Activated CD4-positive, alpha-beta T cell treated with anti-CD3 and anti-CD28 coated beads, Interleukin-2, amount 50 U/mL, for 48 hours (primary cell): ENCODE measurements at places on chromosomes 16 and 17.

DNA sequence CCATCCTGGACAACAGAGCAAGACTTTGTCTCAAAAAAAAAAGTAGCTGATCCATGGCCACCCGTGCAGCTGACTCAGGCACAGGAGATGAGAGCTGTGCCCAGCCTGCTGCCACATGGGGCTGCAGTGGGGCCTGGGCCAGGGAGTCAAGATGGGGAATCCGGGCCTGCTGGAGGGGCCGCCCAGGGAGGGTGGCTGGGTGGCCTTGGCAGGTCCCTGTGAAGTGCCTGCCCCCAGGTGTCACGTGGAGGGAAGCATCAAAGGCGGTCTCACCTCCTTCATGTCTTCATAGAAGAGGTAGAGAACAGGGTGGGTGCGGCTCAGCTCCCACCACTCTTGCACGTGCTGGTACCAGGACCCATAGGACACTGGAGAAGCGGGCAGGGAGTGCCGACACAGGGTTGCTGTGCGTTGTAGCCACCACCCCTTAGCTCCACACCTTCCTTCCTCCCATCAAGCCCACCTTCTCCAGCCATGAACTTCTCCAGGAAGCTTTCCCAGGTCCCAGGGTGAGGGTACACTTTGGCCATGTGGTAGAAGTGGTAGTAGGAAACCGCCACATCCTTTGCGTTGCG lies 3.8 kb downstream of the SULT1A2 start:
- no peak for DNase-seq

DNA sequence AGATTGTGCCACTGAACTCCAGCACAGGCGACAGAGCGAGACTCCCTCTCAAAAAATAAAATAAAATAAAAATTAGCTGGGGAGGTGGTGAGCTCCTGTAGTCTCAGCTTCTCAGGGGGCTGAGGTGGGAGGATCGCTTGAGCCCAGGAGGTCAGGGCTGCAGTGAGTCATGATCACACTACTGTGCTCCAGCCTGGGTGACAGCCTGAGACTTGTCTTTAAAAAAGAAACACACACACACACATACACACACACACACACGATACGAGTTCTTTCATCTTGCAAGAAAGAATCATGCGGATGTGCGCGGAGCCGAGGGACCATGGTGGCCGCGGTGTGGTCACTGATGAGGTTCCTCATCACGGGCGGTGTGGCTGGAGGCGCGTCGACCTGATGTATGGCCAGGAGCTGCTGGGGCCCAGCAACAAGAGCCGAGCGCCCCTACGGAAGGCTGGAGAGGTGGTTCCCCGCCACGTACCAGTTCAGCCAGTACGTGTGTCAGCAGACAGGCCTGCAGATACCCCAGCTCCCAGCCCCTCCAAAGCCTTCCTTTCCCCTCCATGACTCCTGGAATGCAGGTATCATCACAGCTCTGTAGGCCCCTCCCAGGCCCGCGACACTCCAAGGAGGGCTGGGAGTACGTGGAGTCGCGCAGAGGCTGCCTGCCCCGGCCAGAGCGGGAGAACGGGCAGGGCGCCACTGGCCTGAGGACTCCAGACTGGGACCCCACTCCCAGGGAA lies 20.7 kb downstream of the NXN start:
- DNase-seq = no peak

- DNase-seq = no peak
Measured at GRCh38 chr17:41583137-41584127, 3.3 kb downstream of the KRT14 start.

DNA sequence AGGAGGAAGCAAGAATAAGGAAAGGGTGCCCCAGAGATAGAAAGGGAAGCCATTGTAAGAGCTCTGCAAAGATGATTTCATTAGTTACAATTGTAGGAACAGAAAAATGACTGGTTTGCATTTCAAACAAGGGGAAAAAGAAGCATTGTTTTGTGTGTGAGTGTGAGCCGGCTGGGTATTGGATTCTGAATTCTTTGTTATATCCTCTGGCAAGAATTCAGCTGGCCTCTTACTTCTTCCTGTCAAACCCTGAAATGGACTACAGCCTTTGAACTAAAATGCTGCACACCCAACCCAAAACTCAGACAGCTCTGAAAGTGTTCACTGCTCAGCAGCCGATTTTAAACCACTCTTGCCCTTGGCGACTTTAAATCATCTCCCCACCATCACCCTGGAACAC lies 461.3 kb downstream of the PMP22 start:
- no peak for DNase-seq

DNA sequence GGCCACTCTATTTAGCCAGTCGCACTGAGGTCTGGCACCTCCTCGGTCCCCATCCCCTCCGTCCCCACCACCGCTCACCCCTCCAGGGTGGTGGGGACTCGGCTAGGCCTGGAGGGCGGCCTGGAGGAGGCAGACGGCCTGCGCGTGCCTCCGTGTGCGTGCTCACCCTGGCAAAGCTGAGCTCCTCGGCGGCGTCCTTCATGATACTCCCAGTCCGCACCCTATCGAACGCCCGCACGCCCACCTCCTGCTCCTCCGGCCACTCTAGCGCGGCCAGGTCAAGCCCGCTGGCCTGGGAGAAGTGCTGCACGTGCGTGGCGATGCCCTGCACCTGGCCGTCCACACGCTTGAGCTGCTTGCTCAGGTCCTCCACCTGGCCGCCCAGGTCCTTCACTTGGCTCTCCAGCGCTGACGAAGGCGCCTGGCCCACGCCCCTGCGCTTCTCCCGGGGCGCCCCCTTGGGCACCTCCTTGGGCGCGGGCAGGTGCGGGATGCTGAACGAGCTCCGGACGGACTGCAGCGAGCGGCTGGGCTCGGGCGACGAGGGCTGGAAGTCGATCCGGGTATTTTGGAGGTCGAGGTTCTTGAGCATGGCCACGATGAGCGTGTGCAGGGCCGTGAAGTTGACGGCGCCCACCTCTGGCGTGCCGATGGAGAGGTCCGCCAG lies 644 bp downstream of the QRICH2 start:
- no peak for DNase-seq

DNA sequence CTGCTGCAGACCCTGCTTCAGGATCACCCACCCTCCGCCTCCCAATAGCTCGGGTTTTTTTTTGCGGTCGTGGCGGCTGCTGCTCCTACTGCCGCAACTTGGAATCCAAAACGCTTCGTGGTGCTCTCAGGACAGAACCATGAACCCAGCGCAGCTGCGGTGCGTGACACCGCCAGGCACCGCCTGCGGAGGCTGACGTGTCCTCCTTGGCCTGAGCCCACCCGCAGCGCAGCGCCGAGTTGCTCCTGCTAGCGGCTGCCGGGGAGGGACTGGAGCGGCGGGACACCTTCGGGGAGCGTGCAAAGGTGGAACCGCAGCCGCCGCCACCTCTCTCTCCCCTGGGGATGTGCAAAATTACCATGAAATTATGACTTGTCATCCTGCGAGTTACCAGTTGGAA lies 1893.0 kb downstream of the TP53TG3F start:
- no peak for DNase-seq

DNA sequence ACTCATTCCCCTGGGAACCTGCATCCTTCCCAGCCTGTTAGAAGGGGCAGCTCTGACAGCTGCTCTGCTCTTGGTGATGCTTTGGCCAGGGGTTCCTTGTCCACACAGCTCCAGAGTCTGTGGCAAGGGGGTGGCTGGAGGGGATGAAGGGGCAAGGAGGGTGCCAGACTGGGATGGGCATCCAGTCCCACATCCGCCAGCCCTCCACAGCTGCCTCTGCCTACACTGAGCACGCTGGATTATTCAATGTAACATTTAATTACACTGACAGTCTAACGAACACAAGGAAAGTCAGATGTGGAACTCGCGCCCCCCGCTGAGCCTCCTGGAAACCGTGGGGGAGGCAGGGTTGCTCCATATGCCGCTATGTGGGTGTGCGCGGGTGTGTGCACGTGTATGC lies 101.1 kb downstream of the C16orf78 start:
- no peak for DNase-seq
